Liver (tissue), 10 donors: ENCODE measurements at places on chromosomes 13 and 19.

- DNase-seq = no peak
These were observed 12.1 kb downstream of the PIN1 start for GRCh38 chr19:9847087-9847671.

DNA sequence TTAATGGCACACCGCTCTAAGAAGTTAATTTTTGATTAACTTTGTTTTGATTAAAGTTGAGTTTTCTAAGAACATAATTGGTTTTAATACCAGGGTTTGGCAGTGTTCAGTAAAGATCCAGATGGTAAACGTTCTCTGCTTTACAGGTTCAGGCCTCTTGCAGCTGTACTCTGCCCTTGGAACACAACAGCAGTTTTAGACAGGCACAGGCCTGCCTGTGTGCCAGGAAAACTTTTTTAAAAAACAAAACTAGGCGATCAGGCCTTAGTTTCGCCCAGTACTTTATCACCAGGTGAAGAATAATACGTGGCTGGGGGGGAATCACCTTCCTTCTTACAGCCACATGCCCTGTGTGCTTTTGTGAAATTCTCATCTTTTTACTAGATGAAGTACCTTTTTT is 38.0 kb upstream of the TEX29 start:
- DNase-seq = no peak

- no peak for DNase-seq
These were observed 1137.1 kb downstream of the OLFM4 start for GRCh38 chr13:54165581-54166215.

GRCh38 chr19:6076675-6077463 is 33.4 kb downstream of the RFX2 start:
- DNase-seq = no peak

DNA sequence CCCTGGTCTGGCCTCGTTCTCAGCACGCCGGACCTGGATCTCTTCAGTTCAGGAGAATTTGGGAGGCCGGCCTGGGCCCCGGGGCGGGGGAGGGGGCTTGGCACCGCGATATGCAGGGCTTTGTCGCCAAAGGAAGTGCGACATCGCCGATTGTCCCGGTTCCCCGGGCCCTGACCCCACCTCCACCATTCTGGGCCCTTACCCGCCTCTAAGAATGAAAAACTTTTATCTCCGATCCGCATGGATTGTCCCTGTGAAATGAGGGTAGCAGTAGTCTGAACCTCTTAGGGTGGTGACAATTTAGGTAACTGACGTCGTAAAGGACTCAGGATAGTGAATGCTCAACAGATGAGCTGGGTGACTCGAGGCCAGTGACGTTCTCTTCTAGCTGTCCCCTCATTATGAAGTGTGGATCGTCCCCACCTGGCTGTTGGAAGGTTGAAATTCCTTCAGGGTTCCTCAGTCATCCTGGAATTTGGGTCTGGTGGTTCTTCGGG is 650 bp downstream of the DDA1 start:
- DNase-seq = no peak

DNA sequence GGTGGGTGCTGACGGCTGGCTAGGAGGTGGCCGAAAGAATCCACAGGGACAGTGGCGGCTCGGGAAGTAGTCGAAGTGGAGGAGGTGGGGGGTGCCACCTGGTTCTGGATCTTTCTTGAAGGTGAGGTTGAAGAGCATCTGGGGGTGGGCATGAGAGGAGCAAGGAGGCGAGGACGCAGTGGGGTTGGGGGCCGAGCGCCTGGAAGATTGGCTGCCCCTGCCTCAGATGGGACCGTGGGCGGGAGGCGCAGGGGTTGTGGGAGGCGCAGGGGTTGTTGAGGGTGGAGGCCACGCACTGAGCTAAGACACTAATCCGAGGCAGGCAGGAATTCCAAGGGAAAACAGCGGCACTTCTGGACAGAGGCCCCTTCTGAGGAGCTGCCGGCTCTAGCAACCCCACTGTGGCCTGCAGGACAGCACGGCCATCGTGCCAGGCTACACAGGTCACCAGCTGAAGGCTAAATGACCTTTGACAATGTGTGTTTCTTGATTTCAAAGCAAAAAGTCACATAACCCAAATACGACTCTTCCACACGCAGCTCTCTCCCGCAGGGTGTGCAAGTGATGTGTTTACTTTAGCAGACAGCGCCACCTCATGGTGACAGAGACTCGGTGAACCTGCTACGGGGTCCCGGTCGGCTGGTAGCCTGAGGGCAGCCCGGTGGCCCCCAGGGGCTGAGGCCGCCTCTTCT is 44.1 kb upstream of the RANBP3 start:
- peak; percentile 80 for DNase-seq

GRCh38 chr19:3375221-3376090 is 9.1 kb downstream of the NFIC start:
- DNase-seq = no peak

- DNase-seq = no peak
These were observed 25.1 kb downstream of the EFNA2 start for GRCh38 chr19:1310853-1311180.

DNA sequence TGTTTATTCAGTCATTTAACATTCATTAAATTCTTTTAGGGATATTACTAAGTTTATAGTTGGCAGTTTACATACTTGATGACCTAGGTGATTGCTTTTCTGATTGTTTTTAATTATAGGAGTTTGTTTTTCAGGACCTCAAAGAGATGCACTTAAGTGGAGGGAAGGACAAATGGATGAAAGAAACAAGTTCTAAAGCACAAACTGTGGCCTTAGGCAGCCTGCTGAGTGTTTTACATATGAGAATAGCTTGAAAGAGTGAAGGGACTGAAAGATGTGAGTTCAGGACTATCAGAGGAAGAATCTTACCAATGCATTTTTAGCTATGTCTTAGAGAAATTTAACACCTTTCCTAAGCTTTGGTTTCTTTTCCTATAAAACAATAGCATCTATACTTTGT is 402.6 kb downstream of the KLF12 start:
- no peak for DNase-seq

- no peak for DNase-seq
These were observed 13.6 kb downstream of the GRTP1 start for GRCh38 chr13:113350065-113350937.
